Stimulated activated CD8-positive, alpha-beta memory T cell treated with anti-CD3 and anti-CD28 coated beads, Interleukin-7, amount 100 ng/mL, for 1 hour (primary cell): ENCODE measurements at places on chromosomes 5 and 9.

- no peak for DNase-seq
Measured at GRCh38 chr5:3695818-3696217, 100.2 kb downstream of the IRX1 start.

- DNase-seq = no peak
Measured at GRCh38 chr9:90307167-90307833, 335.3 kb downstream of the DIRAS2 start.

GRCh38 chr5:67896311-67896929 lies 319.1 kb upstream of the PIK3R1 start:
- no peak for DNase-seq

GRCh38 chr5:154947778-154948177 lies 6.9 kb downstream of the MRPL22 start:
- DNase-seq = no peak

- no peak for DNase-seq
Measured at GRCh38 chr5:119032656-119033055, 38.2 kb upstream of the DMXL1 start.
